ENCODE measurements at places on chromosomes 11 and 22.

DNA sequence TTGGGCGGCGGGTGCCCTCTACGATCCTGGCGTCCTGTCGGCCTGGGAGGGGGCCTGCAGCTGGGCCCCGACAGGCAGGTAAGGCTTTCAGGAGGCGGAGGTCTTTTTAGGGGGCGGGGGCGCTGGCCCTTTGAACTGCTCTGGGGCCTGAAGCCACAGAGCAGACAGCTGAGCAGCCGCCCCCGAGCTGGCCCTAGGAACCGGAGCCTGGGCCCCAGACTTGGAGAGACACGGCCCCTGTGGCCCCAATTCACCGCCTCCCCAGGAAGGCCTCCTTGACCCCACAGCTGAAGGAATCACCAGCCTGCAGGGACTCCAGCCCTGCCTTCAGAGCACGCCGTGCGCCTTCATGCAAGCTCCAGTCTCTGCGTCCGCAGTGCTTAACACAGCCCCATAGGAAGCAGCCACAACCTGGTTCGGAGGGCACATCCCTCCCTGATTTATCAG lies 618 bp upstream of the CERK start:
- no peak for DNase-seq

GRCh38 chr11:2559527-2560311 lies 114.9 kb downstream of the KCNQ1 start:
- no peak for DNase-seq

GRCh38 chr11:62427630-62428233 lies 8.9 kb downstream of the SCGB1A1 start:
- DNase-seq: no peak

DNA sequence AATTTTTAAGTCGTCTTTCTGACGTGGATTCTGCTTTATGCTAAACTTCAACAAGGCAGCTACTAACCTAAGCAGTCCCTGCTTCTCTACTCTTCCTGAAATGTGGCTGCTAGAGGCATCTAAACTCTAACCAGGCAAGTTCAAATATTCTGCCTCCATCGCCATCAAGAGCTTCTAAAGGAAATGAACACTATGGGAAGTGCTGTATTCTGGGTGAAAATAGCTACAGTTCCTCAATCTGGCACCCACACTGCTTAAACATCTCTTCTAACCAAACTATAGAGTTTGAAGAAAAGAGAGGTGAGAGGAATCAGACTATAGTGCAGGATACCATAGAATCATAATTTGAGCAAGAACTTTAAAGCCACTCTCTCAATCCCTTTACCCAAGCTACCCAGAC lies 6.3 kb downstream of the NRIP3 start:
- DNase-seq: no peak

DNA sequence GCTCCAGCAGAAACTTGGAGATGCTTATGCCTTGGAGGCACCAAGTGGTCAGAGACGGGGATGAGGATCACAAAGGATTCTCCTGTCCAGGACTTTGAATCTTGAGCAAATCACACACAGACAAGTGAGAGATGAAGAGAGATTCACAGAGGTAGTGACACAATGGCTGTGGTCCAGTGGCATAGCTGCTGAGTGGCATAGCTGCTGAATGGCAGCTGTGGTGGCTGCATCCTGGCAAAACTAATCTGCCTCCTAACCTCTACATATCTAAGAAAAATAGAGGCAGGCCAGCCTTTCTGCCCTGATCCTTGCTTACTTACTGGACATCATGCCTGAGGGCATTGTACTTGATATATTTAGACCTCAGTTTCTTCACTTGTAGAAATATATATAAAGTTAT lies 102.6 kb downstream of the CD44 start:
- no peak for DNase-seq

- no peak for DNase-seq
These were observed 79.1 kb upstream of the WNT7B start for GRCh38 chr22:46055911-46056545.

DNA sequence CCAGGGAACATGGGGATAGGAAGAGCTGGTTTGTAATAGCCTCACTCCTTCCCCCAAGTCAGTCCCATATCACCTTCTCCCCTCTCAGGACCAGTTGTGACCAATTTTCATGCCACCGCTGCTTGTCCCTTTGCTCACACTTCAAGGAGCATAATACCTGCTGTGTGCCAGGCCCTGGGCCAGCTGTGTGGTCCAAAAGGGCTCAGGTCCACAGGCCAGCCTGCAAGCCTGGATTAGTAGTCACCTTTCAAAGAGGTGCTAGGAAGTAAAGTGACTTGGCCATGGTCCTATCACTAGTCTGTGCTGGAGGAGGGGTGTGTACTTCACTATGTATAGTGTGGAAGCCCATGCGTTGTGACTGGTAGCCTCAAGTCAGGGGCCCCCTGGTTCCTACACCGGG lies 38.5 kb upstream of the SUSD2 start:
- DNase-seq: no peak

GRCh38 chr11:113564527-113565130 lies 89.4 kb upstream of the DRD2 start:
- no peak for DNase-seq

- DNase-seq: no peak
These were observed 311.9 kb downstream of the GUCY1A2 start for GRCh38 chr11:106706355-106706754.

DNA sequence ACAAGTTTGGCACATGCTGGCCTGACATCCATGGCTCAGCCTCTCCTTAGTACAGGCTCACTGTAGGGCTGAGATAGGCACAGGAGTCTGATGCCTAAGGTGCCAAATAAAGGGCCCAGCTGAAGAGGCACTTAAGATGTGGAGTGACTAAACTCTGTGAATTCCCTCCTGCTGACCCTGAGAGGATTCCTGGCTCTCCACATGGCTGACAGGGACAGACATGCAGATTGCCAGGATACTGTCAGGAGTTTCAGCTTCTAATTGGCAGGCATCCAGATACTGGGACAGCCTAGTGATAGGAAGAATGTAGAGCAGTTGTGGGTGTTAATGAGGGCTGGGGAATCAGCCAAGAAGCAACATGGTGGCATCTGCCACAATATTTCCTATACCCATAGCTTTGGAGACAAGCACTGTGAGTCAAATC lies 558.7 kb downstream of the INSC start:
- DNase-seq: no peak

DNA sequence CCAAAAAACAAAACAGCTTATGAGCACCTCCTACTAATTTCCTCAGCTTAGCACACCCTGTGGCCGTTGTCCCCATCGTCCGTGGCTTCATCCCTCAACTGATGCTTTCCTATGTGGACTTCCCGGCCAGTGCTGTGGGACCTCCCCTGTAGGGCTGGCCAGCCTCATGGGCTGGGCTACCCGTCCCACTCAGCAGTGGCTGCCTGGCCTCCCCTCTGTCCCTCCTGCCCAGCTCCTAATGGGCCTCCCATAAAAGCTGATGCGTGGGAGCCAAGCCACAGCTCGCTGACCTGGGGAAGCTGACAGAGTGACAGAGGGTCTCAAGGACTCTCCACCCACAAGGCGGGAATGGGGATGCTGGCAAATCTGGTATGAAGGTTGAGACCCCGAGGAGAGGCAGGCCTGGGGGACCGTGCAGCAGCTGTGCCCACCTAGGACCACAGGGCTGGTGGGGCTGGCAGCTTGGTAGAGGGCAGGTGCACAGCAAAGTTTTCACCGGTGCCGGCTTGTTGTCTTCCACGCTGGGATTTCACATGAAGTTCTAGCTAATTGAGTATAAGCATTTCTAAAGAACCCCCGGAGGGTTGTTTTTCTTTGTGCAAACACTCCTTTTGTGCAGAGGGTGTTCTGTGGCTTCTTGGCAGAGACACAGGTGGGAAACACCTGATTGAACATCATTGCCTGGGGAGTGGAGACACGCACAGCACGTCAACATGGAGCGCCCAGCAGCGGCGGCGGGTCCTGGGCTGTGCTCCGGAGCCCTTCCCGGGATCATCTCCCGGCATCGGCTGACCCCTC lies 23.2 kb downstream of the TBX1 start:
- no peak for DNase-seq

GRCh38 chr22:43851058-43851978 lies 11.0 kb downstream of the SULT4A1 start:
- no peak for DNase-seq

DNA sequence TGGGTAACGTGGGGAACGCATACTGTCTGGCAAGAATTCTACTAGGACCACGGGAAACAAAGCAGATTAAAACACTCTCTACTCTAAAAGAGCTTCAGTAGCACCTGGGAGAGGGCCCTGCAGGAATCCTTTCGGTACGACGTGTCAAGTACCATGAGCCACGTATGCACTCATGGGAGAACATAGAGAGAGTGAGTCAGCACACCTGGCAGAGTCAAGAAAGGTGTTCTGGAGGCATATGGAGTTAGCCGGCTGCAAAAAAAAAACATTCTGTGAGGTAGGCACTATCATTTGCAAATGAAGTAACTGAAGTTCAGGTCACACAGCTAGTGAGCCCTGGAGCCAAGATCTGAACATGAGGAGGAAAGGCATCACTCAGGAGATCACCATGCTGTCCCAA lies 71.1 kb upstream of the BID start:
- no peak for DNase-seq

- no peak for DNase-seq
These were observed 137.4 kb downstream of the CADM1 start for GRCh38 chr11:115366826-115367225.

DNA sequence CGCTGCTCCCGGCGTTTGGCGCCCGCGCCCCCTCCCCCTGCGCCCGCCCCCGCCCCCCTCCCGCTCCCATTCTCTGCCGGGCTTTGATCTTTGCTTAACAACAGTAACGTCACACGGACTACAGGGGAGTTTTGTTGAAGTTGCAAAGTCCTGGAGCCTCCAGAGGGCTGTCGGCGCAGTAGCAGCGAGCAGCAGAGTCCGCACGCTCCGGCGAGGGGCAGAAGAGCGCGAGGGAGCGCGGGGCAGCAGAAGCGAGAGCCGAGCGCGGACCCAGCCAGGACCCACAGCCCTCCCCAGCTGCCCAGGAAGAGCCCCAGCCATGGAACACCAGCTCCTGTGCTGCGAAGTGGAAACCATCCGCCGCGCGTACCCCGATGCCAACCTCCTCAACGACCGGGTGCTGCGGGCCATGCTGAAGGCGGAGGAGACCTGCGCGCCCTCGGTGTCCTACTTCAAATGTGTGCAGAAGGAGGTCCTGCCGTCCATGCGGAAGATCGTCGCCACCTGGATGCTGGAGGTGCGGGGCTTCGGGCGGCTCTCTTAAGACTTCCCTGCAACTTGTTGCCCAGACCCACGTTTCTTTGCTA lies at the start of gene CCND1:
Gene CCND1, plus strand, starts transcription at position 162 of the 587 bp plus-strand sequence. Its CDS starts 158 bp downstream, at position 320.
- DNase-seq: no peak

GRCh38 chr11:62502030-62502730 lies 44.4 kb downstream of the AHNAK start:
- DNase-seq: no peak

GRCh38 chr22:42258126-42258525 lies 12.3 kb downstream of the TCF20 start:
- DNase-seq: no peak

DNA sequence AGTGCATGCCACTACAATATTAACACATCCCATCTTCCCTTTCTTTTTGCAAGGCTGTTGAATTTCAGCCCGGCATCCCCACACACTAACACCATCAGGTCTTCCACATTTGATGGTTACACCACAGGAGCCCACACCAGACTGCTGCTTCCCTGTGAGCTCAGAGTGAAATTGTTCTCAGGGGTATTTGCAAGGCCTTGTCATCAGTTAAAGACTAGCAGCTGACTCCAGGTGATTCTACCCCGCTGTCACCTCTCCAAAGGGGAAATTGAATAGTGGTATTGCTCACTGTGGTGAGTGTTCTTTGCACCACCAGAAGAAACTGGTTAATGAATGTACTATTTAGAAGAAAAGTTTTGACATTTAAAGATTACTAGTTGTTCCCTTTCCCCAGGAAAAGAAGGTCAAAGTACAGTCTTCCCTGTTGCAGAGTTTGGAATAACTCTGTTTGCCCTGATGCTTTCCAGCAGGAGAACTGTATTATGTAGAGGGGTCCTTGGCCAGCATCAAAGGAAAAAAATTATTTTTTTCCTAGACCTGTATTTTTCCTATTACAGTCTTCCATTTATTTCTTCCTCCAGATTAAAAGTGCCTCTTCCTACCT lies 41.9 kb downstream of the BID start:
- DNase-seq: no peak

DNA sequence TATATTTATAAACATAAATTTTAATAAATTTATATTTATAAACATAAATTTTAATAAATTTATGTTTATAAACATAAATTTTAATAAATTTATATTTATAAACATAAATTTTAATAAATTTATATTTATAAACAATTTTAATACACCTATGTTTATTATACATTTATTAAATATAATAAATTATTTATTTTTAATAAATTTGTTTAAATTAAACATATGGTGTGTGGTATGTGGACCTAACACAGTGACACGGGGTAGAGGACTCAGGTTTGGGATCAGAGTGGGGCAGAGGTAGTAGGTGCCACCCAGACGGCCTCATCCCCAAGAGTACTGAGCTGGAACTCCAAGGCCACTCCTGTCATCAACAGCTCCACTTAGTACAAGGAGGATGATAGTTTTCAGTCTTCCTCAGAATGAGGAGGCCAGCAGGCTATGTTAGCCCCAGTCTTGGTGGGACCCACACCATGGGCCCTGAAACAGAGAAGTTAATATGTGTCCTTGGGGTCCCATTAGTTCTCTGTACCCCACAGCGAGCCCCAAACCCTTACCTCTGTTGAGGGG lies 46.7 kb upstream of the BID start:
- no peak for DNase-seq

- no peak for DNase-seq
These were observed 17.7 kb upstream of the FNBP4 start for GRCh38 chr11:47784785-47785381.

GRCh38 chr11:47373876-47374719 lies 4.2 kb downstream of the SPI1 start:
- peak; percentile 69 for DNase-seq

- no peak for DNase-seq
These were observed 1.6 kb downstream of the KCNJ1 start for GRCh38 chr11:128865490-128865889.

DNA sequence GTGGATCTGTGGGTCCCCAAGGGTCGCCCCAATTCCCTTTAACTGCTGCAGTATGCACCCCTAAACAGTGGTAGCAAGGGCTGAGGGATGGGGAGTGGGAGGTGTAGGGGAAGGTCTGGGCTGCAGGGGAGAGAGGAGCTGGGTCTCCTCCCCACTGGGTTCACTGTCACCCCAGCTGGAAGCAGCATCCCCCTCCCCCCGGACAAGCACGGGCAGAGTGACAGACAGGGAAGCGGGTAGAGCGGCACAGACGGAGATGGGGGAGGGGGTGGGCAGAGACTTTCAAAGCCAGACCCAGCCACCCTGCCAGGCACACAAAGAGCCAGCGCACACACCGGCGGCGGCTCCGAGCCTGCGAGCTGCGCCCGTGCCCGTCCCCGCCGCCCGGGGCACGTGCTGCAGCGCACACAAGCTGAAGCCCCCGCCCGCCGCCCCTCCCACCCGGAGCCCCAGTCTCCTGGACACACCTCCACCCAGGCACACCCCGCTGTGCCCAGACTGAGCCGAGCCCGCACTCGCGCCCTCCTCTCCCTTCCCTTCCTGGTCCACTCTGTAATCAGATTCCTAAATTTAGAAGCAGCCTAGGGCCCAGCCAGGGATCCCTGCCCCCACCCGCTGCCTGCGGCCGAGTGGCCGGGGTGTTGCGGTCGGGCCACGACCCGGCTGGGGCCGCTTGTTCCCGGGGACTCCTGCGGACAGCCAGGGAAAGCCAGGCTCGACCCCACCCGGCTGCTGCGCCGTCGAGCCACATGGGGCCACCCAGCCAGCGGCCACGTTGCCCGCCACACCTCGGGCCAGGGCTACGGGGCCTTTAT lies 935 bp upstream of the RCOR2 start:
- DNase-seq: no peak

GRCh38 chr22:26394777-26395176 lies 34.3 kb upstream of the ASPHD2 start:
- DNase-seq: no peak

- no peak for DNase-seq
These were observed 444.4 kb downstream of the DLG2 start for GRCh38 chr11:85182441-85183387.

GRCh38 chr11:13128354-13128753 lies 119.2 kb downstream of the RASSF10 start:
- no peak for DNase-seq

Measured in stimulated activated CD8-positive, alpha-beta memory T cell treated with anti-CD3 and anti-CD28 coated beads, Interleukin-15, amount 100 ng/mL, for 1 hour (primary cell).